ENCODE measurements at places on chromosomes 13 and 19.

- DNase-seq, result peak; percentile 69
These were observed 1.2 kb downstream of the SLC7A1 start for GRCh38 chr13:29594303-29594709.

DNA sequence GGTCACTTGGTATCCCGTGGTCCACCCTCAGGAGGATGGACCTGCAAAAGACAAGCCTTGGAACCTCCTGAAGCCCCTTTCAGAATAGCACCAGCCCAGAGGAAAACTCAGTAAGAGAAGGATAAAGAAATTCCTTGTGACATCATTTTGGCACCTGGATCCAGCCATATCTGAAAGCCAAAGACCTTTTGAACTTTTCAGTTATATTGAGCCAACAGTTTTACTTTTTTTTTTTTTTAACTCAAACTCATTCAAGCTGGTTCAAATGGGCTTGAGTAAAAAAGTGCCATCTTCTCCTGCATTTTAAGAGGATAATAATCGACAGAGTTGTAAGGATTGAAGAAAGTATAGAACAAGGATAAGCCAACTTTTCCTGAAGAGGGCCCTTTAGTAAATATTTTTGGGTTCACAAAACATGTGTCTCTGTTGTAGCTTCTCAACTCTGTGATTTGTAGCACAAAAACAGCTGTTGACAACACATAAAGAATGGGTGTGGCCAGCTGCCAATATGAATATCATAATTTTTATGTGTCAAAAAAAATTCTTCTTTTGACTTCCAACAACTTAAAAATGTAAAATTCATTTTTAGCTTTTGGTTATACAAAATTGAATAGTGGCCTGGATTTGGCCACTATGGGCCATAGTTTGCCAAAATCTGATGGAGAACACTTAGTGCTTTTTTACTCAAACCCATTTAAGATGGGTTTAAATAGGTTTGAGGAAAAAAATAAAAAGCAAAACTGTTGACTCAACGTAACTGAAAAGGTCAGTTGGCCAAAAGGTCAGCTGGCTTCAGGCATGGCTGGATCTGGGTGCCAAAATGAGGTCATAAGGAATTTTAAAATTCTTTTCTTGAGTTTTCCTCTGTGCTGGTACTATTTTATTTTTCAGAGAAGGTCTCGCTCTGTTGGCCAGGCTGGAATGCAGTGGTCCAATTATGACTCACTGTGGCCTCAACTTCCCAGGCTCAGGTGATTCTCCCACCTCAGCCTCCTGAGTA, 50.7 kb downstream of the ACSBG2 start:
- no peak for DNase-seq

DNA sequence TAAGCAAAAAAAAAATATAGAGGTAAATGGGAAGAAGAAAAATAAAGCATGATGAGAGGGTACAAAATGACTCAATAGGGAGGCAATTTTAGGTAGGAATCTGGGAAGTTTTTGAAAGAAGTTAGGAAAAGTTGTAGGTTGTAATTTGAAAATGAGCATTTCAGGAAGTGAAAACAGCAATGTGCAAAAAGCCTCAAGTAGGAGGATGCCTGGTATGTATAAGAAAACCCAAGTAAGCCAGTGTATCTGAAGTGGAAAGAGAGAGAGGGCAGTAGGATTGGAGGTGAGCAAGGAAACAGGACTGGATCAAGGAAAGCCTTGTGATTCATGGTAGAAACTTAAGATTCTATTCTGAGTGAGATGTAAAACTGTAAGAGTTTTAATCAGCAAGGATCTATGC, 121.6 kb upstream of the SPRY2 start:
- no peak for DNase-seq

DNA sequence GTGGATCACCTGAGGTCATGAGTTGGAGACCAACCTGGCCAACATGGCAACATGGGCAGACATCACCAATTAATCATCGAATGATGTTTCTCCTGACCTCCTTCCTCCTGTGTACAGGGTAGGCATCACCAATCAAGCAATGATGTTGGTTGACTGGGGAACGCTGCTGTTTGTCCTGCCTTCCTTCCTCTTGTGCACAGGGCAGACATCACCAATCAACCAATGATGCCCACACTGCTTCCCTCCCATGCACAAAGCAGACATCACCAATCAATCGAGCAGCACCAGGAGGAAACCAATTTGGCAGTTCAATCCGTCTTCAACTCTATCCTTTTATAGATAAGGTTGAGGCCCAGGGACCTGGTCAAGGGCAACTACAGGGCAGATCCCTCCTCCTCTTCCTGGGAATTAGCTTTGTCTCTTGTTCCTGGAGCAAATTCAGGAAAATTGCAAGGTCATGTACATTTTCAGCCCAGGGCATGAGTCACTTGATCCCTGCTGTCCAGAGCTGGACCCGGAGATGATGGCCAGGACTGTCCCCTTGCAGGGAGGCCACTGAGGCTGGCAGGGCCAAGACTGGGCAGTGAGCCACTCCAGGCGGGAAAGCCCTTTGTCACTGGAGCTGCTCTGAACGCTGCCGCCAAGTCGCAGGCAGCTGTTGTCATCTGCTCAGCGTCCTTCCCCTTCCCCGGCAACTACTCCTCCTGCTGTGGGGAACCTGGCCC, 5.3 kb upstream of the CSNK1G2 start:
- DNase-seq, result peak; percentile 78

GRCh38 chr19:50495020-50495531, 15.9 kb downstream of the JOSD2 start:
- DNase-seq, result no peak
